ENCODE measurements at places on chromosomes 12 and 14. TPM values are rescaled to one million over a fixed set of nuclear protein-coding genes. Genes with fewer than 3 reads are reported as not detected.

MSRB3 gene
- 29.4 TPM for polyA plus RNA-seq

GPR132 gene
- polyA plus RNA-seq, result 1.2 TPM

GRCh38 chr14:104475256-104475655 lies 104.3 kb upstream of the C14orf180 start:
- DNase-seq, result no peak

- DNase-seq, result no peak
Measured at GRCh38 chr14:90168425-90169105, 87.8 kb upstream of the PSMC1 start.

DNA sequence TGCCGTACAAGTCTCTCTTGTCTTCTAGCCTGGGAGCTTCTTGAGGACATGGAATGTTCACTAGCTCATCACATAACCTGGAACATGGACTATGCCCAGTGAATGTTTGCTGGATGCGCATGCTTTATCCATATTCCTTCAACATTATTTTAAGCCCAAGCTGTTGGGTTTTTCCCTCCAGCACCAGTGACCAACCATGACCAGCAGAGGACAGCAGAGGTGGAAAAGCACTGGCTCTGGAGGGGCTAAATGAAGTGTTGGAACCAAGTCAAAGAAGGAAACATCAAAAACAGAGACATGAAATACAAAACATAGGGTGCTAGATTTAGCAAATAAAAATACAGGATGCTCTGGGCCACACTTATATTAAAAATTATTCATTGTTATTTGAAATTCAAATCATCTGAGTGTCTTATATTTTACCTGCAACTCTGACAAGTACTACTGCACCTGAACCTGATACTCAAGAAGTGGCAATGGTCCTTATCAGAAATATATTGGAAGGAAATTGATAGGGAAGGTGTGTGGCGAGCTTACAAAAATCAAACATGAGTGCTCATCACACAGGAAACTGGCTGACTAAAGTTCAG lies 23.1 kb upstream of the HELB start:
- no peak for DNase-seq

DNA sequence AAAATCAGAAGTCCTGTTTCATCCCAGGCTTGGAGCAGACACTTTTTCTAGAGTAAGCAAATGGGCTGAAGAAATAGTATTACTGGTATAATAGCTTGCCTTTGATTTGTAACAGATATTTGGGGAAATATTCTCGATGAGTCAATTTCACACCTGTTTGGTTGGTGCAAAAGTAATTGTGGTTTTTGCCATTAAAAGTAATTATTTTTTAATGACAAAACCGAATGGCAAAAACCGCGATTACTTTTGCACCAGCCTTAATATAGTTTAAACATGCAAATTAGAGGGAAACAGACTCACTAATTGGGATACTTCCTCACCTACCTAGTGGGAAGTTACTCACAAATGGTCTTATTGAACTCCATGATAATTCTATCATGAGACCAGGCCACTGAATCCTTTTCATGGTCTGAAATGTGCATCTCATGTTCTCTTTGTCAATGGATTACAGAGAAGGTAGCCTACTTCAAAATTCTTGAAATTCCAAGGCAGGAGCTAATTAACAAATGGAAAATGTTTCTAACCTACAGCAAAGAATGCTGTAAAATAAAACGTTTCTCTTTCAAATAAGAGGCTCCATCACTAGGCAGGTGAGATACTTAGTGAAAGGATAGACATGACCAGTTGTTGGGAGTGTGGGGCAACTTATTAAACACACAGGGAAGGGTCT lies 391.3 kb downstream of the EMP1 start:
- no peak for DNase-seq

DNA sequence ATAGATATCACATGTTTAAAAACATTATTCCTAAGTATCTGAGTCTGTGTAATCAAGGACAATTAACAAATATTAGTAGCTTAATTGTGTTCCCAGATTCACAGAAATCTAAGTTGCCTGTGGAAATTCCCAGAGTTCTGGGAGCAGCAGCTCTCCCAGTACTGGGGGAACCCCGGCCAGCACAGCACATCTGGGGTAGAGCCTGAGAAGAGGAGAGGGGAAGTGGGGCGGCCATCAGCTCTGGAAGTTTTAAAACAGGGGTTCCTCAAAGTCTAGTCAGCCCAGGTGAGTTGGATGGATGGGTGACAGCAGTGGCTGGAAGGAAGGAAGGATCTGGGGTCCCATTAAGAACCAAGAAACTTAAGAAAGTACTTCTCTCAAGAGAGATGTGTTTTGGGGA lies 24.6 kb downstream of the PRICKLE1 start:
- DNase-seq, result no peak
